HCT116 (cell line): ENCODE measurements at places on chromosomes 2 and 18. TPM values are rescaled to one million over a fixed set of nuclear protein-coding genes. Genes with fewer than 3 reads are reported as not detected.

Gene FAM124B
- total RNA-seq: not detected

DNA sequence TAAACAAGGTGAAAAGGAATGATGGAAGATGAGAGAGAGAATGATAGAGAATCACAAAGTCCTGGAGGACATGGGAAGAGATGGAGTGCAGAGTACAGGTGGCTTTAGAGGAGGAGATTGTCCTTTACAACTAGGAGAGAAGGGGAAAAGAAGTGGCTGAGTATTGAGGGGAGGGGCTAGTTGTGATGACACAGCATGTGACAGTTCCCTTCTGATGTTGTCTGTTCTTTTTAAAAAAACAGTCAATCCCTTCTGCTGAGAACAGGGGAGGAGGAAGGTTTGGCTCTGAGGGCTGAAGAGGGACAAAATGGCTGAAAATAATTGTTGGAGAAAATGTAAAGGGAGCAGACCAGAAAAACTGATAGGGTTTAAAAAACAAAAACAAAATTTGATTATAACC, 44.0 kb downstream of the STEAP3 start:
- no peak overlapping the region for H3K27ac ChIP-seq
- no peak for DNase-seq
- H3K4me1 ChIP-seq: no peaks in the 10 kb centered on the region
- peaks cover 2% of the 10 kb centered on the region; the same call in 1 of the 2 replicates for H3K36me3 ChIP-seq

- no peak overlapping the region for H3K27ac ChIP-seq
- no peaks in the 10 kb centered on the region for H3K27me3 ChIP-seq
- DNase-seq: no peak
- H3K4me1 ChIP-seq: no peaks in the 10 kb centered on the region
- no peak overlapping the region for H3K4me3 ChIP-seq
Measured at GRCh38 chr2:72815655-72816278, 10.1 kb downstream of the EXOC6B start.

DNA sequence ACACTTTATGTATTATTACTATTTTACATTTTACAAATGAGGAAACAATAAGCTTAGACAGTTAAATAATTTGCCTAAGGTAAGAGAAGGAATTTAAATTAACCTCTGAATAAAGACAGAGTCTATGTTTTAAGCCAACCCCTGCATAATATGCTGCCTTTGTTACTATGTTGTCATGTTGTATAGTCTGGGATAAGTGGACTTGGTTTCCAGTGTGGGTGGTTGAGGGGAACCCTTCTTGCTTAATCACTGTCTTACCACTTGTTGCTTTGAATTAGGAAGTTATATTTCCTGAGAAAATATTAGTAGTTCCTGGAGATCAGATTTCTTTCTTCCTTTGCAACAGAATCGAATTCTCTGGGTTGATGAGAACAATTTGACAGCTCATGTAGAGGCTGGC, 52.6 kb downstream of the AGPS start:
- no peaks in the 10 kb centered on the region for H3K27me3 ChIP-seq
- 0 out of 2 replicates have a peak, but pooled peaks cover 2% of the 10 kb centered on the region for H3K36me3 ChIP-seq
- no peak for DNase-seq
- no peaks in the 10 kb centered on the region for H3K4me1 ChIP-seq
- H3K4me3 ChIP-seq: no peak overlapping the region

DNA sequence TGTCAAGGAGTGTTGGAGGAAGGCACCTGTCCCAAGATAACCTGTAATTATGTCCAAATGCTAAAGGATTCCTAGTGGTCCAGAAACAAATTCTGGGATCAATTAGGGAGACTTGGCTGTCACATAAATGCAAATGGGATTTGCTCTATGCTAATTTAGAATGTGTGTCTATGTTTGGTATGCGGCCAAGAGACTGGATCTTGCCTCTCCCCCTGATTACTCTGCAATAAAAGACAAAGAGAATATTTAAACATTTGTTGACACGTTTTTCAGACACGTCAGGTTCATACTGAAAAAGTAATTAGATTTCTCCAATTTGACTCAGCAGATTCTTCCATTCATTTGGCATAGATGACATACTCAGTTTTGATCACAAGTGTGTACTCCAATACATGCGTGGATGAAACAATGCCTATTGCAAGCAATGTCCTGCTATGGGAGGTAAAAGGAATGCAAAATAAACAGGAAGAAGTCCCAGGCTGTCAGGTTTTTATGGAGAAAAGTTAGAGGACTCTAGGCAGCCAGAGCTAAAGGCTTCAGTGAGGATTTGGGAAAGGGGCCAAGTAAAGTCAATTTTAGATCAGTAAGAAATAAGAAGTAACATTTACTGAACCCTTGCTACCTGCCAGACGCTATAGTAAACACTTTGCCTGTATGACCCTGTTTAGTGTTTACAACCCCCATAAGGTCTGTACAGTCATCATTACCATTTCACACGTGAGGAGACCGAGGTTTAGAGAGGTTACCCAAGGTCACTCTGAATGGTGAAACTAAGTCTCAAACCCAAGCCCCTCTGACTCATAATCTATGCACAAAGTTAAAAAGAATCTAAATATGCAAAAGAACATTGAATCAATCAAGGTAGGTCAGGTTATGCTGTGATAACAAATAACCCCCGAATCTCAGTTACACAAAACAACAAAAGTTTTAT, 7.8 kb downstream of the ANTXR1 start:
- H3K4me3 ChIP-seq: no peak overlapping the region
- no peak for DNase-seq
- no peaks in the 10 kb centered on the region for H3K36me3 ChIP-seq
- H3K27me3 ChIP-seq: no peaks in the 10 kb centered on the region
- no peak overlapping the region for H3K27ac ChIP-seq

DNA sequence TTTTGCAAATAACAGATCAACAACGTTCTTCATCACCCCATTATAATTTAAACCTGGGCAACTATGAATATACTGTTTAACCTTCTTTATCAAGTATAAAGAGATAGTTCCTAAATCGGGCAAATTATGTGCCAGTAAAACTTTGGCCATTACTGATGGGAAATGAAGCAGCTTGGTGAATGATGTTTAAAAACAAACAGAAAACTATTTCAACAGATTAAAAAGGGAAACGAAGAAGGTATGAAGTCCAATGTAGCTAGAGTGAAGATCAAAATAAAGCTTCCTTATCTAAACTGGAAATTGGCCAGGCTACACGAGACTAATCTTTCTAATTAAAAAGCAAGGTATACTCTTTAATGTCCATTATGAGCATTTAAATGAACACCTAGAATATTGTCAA, 6.7 kb upstream of the RBBP8 start:
- no peak overlapping the region for H3K27ac ChIP-seq
- DNase-seq: no peak
- H3K36me3 ChIP-seq: no peaks in the 10 kb centered on the region
- H3K4me3 ChIP-seq: no peak overlapping the region
- H3K4me1 ChIP-seq: peaks cover 3% of the 10 kb centered on the region; the same call in 1 of the 2 replicates
- H3K27me3 ChIP-seq: no peaks in the 10 kb centered on the region

DNA sequence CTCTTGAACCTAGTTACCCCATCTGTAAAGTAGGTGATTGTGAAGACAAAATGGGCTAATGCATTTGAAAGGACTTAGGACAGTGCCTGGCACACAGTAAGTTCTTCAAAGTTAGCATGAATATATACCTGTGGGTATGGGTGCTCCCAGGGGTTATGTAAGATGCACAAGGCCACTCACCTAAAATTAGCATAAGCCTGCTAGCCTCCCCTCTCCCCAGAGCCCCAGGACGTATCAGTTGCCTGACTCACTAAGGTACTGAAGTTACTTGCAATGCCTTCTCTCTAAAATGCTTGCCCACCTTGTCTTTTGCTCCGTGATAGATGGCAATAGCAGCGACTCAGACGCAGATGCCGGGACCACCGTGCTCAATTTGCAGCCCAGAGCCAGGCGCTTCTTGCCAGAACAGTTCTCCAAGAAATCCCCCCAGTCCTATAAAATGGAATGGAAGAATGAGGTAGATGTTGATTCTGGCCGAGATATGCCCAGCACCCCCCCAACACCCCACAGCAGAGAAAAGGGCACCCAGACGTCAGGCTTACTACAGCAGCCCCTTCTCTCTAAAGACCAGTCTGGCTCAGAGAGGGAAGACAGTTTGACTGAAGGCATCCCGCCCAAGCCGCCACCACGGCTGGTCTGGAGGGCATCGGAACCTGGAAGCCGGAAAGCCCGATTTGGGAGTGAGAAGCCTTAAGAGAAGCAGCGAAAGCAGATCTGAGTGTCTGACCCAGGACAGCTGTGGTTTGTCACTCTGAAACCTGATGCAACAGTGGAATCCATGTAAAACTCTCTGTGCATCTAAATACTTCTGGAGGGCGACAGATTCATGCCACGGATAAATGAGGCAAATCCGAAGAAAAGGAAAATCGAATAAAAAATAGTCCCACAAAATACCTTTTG, 53.8 kb upstream of the TMEM182 start:
- no peaks in the 10 kb centered on the region for H3K36me3 ChIP-seq
- H3K4me1 ChIP-seq: peaks cover 12% of the 10 kb centered on the region
- H3K27ac ChIP-seq: no peak overlapping the region
- no peaks in the 10 kb centered on the region for H3K27me3 ChIP-seq

- H3K36me3 ChIP-seq: no peaks in the 10 kb centered on the region
- no peaks in the 10 kb centered on the region for H3K4me1 ChIP-seq
- no peaks in the 10 kb centered on the region for H3K27me3 ChIP-seq
- no peak overlapping the region for H3K4me3 ChIP-seq
- no peak for DNase-seq
Measured at GRCh38 chr18:37235583-37235982, 330.0 kb downstream of the CELF4 start.

GRCh38 chr2:230877116-230877758, 12.5 kb downstream of the ITM2C start:
- no peak overlapping the region for H3K27ac ChIP-seq
- no peak overlapping the region for H3K4me3 ChIP-seq

DNA sequence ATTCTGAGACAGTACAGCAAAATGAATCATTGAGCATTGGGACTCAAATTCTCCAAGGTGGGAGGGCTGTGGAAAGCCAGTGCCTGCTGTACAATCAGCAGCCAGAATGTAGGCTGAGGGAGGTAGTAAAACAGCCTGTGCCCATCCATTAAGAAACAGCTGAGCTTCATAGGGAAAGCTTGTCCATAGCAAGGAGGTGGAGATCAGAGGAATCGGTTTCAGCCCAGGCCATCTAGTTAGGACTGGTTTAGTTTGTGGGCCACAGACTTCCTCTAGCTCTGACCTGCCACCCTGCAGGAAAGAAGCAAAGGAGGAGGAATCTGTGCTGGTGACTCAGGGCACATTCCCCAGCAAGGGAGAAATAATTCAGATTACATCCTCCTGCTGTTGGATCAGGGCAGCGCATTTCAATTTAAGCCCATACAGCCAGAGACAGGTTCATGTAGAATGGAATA, 333.4 kb downstream of the SETBP1 start:
- no peaks in the 10 kb centered on the region for H3K4me1 ChIP-seq
- no peak overlapping the region for H3K4me3 ChIP-seq
- no peak for DNase-seq
- no peak overlapping the region for H3K27ac ChIP-seq
